Breast epithelium (tissue), 4 donors: ENCODE measurements at places on chromosomes 7 and 10. TPM values are rescaled to one million over a fixed set of nuclear protein-coding genes. Genes with fewer than 3 reads are reported as not detected.

GRCh38 chr7:123367484-123368122, 166.8 kb downstream of the IQUB start:
- DNase-seq = no peak

DNA sequence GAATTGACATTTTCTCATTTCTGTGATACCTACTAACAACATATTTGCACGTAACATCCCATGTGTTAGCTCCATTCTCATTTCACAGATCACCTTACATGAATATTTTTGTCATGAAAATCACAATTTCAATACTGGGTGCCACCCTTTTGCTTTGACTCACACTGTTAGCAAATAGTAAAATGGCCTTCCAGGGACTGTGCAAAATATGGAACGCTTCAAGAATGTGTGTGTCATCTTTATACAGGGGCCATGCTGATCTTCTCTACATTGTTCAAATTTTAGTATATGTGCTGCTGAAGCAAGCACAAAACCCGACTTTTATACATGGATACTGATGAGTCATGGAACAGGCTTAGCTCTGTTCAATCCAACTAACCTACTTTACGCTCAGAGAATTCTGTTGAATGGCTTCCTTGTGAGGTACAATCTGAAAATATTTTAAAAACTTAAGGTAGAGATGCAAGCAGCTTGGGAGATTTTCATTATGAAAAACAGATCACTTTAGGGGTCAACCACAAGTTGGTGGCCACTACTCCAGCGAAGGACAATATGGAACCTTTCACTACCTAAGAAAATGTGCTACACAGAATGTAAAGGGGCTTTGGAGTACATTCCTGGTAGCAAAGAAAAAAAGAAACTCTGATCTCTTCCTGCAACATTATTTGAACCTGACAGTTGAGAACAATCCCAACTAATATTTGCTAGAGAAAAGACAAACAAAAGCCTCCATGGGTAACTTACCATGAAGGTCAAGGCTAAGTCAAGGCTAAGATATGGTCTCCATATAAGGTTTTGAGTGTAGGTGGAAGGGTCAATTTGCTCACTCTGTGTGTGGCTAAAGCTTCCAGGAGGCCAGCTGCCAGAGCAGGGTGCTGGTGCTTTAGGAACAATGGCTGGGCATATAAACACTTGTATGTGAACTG, 11.9 kb downstream of the ANKRD26 start:
- no peak for DNase-seq

LIPM gene
- total RNA-seq = not detected

WDR86 gene
- 57.0 TPM for total RNA-seq

GRCh38 chr10:23075672-23076071, 19.7 kb upstream of the MSRB2 start:
- DNase-seq = no peak

- DNase-seq = no peak
These were observed 32.7 kb upstream of the ARMS2 start for GRCh38 chr10:122421742-122422141.

- DNase-seq = no peak
These were observed 497.4 kb upstream of the PODXL start for GRCh38 chr7:132053871-132054270.

- DNase-seq = no peak
These were observed 174.5 kb downstream of the ZNF365 start for GRCh38 chr10:62548686-62549085.

CYP26C1 gene
- 0.15 TPM for total RNA-seq

CARD11 gene
- total RNA-seq = 2.9 TPM

- no peak for DNase-seq
These were observed 20.8 kb upstream of the HGF start for GRCh38 chr7:81790686-81791085.

DNA sequence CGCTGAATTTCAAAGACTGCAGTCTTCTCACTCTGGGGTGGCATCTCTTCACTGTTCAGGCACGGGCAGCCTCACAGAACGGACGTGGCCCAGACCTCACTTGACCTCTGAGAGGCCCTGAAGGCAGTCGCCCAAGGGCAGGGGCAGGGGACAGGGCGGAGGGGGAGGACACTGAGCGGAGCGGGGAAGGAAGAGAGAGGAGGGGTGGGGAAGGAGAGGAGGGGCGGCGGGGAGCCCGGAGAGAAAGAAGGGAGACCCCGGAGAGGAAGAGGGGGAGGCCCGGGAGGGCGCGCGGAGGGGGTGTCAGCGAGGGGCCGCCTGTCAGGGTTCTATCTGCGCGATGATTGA, 58.7 kb upstream of the COMTD1 start:
- DNase-seq = no peak

GRCh38 chr10:83038631-83039030, 1100.7 kb upstream of the GHITM start:
- no peak for DNase-seq

IGF2BP3 gene
- total RNA-seq = 3.5 TPM

- no peak for DNase-seq
These were observed 19.4 kb downstream of the COPG2 start for GRCh38 chr7:130649004-130649790.

DNA sequence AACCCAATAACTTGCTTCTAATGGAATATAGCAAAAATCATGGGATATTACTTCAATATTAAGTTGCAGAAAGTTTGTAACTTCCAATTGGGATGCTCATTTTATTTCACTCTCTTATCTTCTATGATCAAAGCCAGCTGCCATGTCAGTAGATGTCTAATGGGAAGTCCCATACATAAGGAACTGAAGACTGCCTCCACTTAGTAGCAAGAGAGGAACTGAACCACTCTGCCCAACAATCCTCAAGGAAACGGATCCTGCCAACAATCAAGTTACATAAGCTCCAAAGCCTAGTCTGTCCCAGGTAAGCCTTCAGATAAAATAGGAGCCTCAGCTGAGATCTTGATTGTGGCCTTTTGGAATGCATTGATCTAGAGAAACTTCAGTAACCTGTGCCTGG, 431.5 kb upstream of the PCDH15 start:
- no peak for DNase-seq

ATRNL1 gene
- total RNA-seq = 0.16 TPM

ATP6V0E2 gene
- total RNA-seq = 18.4 TPM

DNA sequence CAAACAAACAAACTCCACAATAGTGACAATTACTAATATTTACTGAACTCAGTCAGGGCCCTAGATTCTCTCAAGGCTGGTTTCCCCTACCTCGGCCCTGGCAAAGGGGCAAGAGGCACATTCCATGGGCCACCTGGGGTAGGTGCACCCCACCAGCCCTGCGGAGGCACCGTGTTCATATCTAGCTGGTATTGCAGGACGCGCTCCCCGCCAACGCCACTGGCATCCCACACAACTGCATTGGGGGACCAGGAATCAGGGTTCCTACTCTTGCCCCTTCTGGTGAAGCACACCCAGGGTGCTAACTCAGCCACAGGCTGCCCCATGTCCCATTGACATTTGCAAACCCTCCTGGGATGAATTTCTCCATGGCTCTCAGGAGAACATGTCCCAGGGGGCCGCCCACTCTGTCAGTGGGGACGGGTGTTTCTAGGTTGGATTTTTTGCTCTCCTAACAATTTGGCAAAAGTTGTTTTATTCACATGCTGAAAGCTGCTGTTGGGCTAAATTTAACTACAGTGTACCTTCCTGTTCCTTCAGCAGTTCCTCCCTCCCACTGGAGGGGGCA, 76.7 kb downstream of the ZRANB1 start:
- no peak for DNase-seq

CPEB3 gene
- 5.2 TPM for total RNA-seq
